ENCODE measurements at places on chromosomes 3 and 15.

GRCh38 chr3:81962396-81962795 is 201.0 kb upstream of the GBE1 start:
- DNase-seq, result no peak

DNA sequence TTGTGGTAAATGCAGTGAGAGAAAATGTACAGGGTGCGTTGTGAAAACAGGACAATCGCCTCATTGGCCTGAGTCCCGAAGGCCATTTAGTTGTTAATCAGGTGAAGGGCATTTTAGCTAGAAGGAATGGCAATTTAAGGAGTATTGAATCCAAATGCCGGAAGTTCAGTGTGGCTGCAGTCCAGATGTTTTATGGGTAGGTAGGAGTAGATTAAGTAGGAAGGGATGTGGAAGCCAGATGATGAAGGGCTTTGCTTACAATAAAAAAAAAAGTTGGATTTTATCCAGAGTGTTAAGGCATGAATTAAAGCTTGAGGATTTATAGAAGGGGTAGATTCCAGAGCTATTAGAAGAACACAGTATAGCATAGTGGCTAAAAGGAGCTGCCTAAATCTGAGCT is 572.7 kb downstream of the NLGN1 start:
- no peak for DNase-seq

DNA sequence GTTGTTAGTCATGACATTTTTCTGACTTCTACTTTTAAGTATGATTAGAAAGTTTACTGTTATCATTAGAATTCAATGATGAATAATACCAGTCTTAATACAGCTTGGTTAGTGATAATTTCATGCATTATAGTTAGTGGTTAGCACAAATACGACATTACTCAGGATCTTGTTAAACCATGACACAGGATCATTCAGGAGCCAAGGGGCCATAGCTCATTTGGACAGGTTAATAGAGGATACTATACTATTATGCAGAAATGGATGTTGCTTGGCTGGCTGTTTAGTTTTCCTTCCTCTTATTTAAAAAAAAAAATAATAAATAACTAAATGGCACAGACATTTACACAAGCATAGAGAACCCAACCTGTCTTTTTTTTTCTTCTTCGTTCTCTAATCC is 55.5 kb downstream of the NSUN3 start:
- no peak for DNase-seq

DNA sequence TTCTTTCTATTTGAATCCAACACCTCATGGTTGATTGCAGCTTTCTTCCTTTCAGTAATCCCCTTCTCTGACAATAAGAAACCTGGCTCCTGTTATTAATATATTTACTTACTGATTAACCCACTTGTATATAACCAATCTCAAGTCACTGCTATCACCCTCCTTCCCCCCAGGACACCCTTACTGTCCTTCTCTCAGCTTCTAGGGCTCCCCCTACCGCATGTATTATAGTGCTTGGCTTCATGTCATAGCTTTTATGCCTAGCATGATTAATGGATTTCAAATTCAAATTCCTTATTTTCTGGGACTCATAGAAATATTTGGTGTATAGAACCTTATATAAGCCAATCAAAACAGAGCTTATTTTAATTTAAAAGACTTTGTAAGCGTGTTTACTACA is 75.7 kb upstream of the BNIP2 start:
- DNase-seq, result no peak

- DNase-seq, result no peak
These were observed 62.8 kb upstream of the HERC1 start for GRCh38 chr15:63896336-63897115.

DNA sequence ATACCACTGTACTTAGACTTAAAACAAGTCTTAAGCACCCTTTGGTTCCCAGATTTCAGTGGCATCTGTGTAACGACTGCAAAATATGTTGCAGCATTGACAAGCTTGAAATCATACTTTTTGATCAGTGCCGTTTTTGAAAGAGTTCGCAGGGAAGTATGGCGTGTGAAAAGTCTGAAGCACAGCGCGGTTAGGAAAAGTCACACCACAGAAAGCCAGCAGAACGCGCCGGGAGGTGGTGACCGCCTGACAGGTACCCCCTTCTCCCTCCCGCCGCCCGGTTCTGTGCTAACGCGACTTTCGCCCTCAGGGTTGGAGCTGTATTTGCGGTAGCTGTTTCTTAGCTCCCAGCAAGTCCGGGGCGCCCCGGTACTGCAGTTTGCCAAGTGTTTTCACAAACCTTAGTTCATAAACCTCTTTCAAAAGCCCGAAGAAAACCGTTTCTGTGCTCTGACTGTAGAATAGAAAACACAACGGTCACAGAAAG is 481 bp upstream of the CRYBG3 start:
- DNase-seq, result peak; percentile 40

DNA sequence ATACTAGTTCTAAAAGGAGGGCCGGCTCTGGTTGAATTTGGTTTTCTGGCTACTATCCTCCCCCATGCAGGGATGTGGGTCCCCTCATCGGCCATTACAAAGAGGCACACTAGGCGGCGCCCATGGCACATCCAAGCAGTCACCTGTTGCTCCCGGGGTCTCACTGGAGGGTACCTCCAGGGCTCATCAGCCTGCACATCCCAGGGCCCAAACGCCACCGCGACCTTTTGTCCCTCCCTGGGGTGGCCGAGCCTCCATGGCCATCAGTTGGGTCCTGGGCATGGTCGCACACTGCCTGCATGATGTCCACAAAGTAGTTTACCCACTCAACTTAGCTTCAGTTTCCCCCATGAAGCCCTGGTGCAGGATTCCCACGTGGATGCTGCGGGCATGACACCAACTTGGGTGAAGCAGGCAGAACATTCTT is 28.3 kb downstream of the IDH3A start:
- no peak for DNase-seq

DNA sequence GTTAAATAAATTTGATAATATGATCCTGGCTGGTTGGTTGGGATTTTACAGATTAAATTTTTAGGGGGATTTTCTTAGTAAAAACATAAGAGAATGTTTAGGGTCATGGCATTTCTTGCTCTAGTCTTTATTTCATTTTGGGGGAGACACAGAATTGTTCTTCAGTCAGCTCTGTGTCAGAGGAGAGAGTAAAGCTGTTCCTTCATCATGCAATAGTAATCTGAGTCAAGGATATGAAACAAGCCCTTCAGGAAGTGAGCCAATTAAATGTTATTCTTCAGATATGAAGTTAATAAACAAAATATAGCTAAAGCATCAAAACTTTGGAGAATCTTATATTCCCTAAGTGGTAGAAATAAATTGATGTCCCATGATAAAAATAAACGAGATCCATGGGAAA is 22.9 kb upstream of the SLC4A7 start:
- no peak for DNase-seq

DNA sequence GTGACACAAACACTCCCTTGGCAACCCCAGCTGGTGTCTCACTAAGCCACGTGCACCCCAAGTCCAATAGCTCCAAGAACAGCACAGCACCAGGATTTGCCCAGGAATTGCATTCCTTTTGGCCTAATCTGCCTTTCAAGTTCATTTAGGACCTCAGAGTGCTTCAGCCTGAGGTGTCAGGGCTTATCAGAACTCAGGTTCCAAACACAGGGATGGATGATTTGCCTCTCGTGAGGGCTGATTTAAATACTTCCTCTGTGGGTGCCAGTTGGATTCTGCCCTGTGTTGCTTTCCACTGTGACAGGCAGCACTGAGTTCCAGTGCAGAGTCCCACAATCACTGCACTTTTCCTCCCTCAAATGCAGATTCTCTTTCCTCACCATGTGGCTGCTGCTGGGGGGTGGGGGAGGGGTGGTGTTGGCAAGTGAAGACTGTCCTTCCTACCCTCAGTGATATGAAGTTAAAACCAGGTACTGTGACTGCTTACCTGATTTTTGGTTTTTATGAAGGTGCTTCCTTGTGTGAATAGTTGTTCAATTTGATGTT is 204.3 kb upstream of the STAC start:
- DNase-seq, result no peak

- DNase-seq, result no peak
These were observed 129.8 kb downstream of the MBNL1 start for GRCh38 chr3:152398495-152398894.

- DNase-seq, result no peak
These were observed 283.1 kb upstream of the UBE2E2 start for GRCh38 chr3:22920006-22920405.

- DNase-seq, result no peak
These were observed 399.6 kb downstream of the PTPRG start for GRCh38 chr3:61960976-61961375.

GRCh38 chr3:168165390-168166269 is 69.9 kb upstream of the GOLIM4 start:
- no peak for DNase-seq

GRCh38 chr3:31955581-31955980 is 25.5 kb downstream of the OSBPL10 start:
- DNase-seq, result no peak

DNA sequence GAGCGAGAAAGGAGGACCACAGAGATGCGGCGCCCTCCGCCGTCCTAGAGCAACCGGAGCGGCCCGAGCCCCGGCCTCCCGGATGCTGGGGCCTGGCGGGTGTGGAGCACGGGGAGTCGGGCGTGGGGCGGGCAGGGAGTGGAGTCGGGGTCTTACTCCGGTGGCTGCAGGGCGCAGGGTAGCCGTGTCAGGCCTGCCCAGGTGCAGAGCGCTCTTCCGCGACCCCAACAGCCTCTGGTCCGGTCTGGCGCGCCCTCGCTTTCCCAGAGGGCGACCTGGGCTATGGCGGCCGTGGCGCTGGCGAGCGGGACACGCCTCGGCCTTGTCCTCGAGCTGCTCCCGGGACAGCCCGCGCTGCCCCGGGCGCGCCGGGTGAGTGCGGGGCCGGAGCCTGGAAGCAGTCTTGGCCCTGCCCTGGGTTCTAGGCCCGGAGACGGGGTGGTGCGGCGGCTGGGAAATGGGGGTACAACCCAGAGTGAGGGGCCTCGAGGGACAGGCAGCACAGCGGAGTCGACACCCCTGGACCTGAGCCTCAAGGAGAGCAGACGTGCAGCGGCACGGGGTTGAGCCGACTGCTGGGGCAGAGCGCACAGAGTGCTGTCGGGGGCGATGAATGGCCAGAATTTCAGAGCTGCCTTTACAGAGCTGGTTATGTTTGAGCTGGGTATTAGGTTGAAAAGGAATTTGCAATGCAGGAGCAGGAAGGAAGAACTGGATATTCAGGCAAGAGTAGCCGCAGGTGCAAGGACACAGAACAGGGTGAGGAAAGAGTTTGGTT is at the start of gene ZNF662:
TSS of gene ZNF662 (plus strand) at position 73 of the 778 bp plus-strand sequence. CDS start 1,973 bp downstream, outside the sequence.
- no peak for DNase-seq
